Cardiac muscle cell (in vitro differentiated cells and primary cell): ENCODE measurements at places on chromosomes 2 and 18.

DNA sequence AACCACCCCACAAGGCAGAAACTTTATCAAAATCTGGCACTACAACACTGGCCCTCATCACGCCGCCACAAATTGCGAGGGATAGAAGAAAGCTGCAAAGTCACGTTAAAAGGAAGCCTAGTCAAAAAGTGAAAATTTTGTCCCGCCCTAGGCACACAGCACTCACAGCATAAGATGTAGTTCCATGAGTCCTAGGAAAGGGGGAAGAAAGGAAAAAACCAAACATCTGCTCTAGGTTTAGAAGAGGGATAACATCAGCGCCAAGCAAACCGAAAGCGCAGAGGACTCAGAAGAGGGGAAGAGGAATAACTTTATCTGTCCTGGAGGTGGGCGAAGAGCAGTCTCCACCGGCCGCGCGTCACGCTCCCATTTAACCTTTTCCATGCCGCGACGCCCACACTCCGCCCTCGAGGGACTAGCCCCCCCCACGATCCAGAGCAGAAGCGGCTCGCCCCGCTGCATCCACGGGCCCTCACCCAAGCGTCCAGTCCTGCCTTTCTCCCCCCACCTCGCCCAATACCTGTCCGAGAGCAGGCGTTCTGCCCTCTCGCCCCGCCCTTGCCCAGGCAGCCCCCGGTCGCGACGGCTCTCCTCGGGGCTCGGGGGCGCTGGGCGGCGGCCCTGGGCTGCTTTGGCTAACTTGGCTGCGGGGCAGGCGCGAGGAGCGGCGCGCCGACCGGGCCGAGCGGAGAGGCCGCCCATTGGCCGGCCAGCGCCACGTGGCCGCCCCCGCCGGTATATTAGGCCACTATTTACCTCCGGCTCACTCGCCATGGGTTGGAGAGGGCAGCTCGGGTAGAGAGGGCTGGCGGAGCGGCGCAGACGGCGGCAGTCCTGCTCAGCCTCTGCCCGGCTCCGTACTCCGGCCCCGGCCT, at the start of gene HOXD1:
Gene HOXD1 (plus strand): TSS at position 770 of the 875 bp plus-strand sequence. CDS start 134 bp downstream, outside the sequence.
- DNase-seq = no peak

- DNase-seq = no peak
These were observed 133.2 kb upstream of the GULP1 start for GRCh38 chr2:188158337-188159100.

- DNase-seq = no peak
These were observed 13.6 kb upstream of the IRS1 start for GRCh38 chr2:226813148-226813701.

DNA sequence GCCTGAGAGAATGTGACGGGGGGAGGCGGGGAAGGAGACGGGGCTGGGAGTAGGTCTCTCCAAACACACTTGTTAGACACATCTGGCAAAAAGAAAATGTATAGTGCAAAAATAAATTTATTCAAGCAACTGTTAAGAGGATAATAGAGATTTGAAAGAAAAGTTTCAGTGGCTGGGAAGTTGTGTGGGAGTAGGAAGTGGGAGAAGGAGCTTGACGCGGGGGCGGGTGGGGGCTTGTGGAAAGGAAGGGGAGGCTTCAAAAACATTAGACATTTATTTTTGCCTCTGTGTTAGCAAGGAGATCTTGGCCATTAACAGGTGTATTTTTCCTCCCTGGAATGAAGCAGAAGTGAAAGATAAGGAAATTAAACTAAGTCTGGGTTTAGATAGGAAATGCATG, 90.3 kb downstream of the KLF7 start:
- DNase-seq = no peak

- peak; percentile 66 for DNase-seq
These were observed 104.6 kb upstream of the COL3A1 start for GRCh38 chr2:188869550-188869949.

- no peak for DNase-seq
These were observed 92.0 kb downstream of the ACTR2 start for GRCh38 chr2:65319674-65320041.
